Activated naive CD4-positive, alpha-beta T cell treated with anti-CD3 and anti-CD28 coated beads, Interleukin-2, amount 50 U/mL, for 16 hours (primary cell): ENCODE measurements at places on chromosomes 11 and 22.

DNA sequence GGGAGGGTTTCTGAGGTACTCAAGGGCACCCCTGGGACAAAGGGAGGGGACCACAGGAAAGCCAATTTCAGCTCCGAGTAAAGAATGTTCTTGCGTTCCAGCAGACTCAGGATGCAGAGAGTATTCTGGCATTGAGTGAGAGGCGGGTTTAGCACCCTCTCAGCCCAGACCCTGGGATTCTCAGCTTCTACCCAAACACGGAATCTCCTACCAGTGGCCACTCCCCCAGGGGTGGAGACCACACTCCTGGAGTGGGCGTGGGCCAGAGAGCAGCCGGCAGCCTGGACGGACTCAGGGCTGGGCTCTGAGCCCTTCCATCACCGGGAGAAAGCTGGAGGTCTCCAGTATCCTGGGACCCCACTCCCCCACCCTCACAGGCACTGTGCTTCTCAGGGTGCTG, 26.1 kb upstream of the TTLL12 start:
- DNase-seq, result no peak

DNA sequence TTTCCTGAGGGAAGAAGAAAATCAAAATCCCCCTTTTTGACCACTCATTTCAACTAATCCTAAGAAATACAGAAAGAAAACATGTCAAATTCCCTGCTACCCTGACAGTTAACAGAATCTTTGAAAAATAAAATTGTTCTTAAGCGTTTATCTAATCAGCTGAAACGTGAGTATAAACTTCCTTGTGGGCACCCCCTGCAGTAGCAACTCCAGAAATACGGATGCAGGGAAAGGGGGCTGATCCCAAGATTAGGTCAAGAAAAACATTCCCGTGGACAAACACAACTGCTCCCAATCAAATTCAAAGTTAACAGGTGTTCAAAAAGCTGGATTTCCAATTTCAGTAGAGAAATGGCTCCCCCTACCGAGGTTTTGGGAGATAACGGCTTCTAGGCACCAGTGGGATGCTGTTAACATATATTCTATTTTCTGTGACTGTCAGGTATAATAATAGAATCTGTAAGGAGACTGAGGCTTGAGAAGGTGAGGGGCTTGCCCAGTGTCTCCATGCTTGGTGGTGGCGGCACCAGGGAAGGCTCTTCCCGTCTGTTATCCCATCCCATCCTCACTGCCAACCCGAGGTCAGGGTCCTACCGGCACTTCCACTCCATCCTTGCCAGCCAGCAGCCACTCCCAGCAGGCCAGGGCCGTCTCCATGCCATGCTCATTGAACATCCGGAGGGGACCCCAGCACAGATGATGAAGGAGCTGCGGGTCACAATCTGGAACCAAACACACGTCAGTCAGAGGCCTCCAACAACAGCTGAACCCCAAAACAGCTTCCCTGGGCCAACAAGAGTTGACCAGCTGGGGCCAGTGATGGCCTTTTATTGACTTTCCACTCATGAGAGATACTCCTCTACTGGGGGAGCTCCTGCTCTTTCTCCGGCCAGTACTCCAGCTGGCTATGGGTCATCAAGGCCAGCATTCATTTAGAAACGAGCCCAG, 32.0 kb upstream of the SERPIND1 start:
- DNase-seq, result peak; percentile 32

DNA sequence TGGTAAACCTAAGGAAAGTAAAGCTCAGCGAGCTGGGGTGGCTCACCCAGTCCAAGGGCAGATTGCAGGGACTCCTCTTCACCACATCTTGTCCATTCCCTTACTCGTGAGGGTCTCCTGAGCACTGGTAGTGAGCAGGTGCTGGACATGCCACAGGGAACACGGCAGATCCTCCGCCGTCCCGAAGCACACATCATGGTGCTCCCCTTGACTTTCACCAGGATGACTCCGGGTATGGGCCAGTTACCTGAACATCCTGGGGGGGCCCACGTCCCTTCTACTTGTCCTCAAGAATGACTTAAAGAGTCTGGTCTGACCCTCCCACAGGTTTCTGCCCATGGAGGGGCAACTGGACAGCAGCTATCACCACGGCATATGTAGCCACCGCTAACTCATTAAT, 8.0 kb upstream of the SF1 start:
- no peak for DNase-seq

DNA sequence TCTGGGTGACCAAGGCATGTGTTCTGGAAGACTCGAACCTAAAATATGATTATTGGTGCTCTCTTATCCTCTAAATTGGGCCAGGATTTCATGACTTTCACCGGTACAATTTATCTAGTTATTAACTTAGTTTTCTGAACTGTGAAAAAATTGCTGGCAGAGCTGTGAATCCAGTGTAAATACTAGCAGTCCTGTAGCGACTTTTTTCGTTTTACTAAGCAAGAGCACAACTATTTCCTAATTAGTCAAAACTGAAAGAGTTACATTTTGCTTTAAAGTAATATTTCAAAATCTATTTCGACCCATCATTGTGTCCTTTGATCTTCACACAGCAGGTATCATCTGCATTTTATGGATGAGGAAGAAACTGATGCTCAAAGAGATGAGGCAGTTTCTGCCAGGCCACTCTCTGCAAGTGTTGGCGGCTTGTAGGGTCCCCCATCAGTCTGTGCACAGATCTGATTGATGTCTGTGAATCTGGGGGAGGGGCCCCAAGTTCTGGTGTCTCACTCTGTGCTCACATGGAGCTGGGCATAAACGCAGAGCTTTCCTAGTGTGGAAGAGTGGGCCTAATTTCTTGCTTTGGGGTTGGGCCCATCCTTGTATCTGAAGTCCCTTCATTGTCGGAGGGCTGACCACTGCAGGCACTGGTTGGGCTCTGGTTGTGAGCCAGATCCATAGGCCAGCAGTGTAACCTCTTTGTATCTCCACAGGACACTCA, 1.4 kb upstream of the TRMT2A start:
- no peak for DNase-seq

- no peak for DNase-seq
Measured at GRCh38 chr11:12587333-12587991, 86.8 kb upstream of the TEAD1 start.

GRCh38 chr11:67165623-67166022, 46.6 kb downstream of the KDM2A start:
- DNase-seq, result no peak

DNA sequence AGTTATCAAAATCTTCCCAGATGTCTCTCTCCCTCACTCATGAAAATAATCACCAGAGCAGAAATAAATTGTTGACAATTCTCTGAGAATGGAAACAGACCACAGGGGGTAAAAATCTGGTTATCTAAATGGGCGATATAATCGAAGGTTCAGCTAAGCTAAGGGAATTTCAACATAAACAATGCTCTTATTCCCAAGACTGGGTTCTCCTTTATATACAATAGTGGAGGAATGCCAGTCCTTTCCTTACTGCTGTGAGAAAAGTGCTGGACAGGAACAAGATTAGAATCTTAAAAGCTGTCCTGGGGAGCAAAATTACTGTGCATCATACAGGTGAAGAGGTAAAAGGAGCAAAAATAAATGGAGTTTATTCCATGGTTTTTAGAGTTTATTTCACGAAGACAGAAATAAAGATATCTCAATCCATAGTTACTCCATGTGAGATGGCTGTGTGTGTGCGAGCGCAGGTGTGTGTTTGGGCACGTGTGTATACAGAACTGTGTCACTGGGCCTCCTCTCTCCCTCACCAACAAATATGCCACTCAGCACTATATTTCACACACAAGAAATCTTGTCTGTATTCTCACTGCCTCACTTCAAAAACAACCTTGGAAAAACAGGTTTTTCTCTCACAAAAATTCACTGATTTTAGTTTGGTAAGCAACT, 385.6 kb downstream of the DCDC1 start:
- DNase-seq, result no peak

DNA sequence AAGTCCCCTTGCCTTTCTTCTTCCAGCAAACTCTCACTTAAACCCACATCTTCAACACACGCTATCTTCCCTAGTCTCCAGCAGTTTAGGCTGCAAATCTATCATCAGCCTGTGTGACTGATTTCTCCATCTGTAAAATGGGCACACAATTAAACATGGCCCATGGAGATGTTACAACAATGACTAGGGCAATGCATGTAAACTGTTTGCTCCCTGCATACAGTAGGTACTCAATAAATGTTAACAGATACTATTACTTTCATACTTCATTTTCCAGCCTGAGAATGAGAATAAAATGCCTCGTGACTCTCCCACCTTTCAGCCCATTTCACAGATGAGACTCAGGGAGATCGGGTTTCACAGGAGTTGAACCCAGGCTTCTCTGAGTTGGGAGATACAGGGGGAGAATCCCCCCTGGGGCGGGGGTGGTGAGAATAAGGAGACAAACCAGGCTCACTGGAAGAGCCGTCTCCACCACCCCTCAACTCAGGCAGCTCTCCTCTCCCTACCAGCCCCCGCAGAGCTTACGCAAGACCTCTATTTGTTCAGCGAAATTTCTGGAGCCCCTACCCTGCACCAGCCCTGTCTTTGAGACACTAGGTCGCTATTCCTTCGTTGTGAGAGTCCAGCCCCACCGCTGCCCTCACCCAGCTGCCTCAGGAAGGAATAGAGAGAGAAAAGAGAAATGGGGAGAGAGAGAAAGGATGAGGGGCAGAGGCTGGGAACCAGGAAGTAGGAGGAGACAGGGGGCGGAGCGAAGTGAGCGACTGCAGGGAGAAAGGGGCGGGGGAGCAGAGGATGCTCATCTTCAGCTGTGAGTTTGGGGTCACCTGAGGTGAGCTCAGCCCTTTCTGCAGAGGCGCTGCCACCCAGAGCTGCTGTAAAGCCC, 42.1 kb upstream of the KLHL35 start:
- DNase-seq, result peak; percentile 62

DNA sequence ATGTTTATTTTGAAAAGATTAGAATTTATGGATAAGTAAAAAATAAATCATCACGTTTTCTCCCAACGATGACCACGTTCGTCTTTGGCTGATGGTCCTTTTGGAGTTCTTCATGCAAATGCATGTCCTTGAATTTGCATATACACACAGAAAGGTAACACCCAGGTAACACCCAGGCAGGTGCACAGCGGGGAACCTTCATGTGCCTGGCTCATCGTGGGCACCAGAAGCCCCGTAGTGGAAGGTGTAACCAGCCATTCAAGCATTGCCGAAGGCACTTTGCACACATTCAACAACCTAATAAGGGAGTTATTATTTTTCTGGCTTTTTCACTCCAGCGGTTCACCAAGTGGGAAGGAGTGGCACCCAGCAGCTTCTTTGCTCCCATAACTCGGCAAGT, 404.6 kb downstream of the TBC1D22A start:
- no peak for DNase-seq

- peak; percentile 67 for DNase-seq
Measured at GRCh38 chr11:35040221-35040942, 98.6 kb upstream of the CD44 start.

DNA sequence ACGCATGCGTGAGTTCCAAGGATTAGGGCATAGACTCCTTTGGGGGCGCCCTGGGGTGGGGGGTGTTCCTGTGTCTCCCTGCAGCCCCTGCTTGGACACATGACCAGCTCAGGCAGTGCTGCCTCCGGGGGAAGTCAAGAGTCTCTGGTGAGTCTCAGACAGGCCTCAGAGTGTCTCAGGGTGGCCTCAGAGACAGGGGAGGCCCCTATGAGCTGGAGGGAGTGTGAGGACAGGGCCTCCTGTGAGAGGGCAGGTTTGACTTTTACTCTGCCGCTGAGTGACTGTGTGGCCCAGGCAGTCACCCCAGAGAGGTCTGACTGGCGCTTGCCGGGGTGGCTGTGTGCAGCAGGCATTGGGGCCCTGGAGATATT, 41.2 kb upstream of the KCNQ1OT1 start:
- no peak for DNase-seq

GRCh38 chr11:129996113-129996870, 6.3 kb downstream of the PRDM10 start:
- no peak for DNase-seq

DNA sequence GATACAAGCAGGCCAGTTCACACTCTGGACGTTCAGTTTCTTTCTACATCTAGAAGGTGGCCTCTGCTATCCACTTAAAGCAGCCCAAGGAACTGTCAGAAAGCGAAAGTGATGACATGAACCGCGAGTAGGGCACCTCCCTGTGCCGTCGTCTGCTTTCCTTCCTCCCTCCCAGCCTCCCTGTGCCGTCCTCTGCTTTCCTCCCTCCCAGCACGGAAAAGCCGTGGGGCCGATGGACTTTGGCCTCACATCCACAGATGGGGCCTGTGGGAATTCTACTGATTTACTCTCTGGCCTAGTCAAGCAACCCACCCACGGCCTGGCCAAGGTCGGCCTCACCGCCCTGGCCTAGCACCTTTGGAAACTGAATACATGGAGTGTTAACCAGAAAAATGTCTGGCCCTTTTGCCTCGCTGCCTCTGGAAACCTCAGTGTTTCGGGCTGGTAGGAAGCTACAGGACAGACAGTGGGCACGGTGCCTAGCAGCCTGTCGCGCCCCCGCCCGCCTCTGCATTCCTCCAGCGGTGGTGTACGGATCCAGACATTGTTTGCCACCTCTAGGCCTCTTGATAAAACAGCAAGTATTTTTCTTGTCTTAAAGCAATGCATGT, 14.2 kb downstream of the PEX26 start:
- DNase-seq, result no peak

- DNase-seq, result no peak
Measured at GRCh38 chr11:47185305-47186075, 744 bp downstream of the PACSIN3 start.

DNA sequence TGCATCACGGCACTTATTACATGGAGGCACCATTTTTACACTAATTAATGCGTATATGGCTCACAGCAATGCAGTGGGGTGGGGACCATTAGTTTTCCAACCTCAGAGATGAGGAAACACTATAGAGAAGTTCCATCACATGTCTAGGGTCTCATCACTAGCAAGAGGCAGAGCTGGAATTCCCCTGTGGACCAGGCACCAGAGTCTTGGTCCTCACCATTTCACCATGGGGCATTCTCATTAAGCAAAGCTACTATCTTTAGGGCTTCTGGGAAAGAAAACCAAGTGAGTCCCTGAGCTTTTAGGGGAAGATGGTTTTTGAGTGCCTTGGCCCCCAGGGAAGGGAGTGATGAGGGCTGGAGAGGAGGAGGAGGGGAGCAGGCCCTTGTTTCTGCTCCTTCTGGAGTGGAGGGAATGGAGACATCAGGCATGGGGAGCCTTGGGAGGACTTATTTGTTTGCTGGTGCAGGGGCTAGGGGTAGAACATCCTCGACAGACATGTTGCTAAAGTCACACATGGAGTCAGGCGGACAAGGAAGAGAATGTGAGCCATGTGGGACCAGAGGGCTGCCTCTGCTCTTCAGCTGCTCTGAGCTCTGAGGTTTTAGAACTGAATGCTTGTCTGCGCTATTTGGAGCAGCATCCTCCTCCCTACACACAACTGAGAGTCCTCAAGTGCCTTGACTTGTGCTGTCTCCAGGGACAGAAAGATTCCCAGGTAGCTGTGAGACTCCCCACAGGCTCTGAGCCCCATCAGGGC, 40.3 kb upstream of the ZBED5 start:
- DNase-seq, result no peak

DNA sequence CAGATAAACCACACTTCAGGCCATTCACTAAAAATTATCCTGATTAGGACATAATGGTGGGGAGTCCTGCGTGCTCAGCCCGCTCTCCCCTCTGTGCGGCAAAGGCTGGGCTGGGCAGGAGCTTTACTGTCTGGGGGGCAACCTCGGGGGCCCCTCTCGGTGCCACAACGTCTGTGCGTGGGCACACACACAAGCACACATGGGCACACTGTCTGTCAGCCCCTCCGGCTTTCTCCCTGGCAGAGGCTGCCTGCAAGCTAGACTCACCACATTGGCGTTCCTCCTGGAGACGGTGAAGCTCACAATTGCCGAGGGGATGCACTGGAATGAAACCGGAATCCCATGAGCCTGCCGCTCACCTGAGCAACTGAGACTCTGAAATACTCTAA, 5.2 kb downstream of the MLC1 start:
- no peak for DNase-seq

- no peak for DNase-seq
Measured at GRCh38 chr11:118012083-118012669, 26.0 kb downstream of the IL10RA start.

GRCh38 chr11:117604336-117604995, 192.6 kb downstream of the DSCAML1 start:
- DNase-seq, result no peak
